ENCODE measurements at places on chromosomes 11 and 22. TPM values are rescaled to one million over a fixed set of nuclear protein-coding genes. Genes with fewer than 3 reads are reported as not detected.

- no peak for DNase-seq
Measured at GRCh38 chr11:118305726-118306125, 1.2 kb downstream of the CD3E start.

DNA sequence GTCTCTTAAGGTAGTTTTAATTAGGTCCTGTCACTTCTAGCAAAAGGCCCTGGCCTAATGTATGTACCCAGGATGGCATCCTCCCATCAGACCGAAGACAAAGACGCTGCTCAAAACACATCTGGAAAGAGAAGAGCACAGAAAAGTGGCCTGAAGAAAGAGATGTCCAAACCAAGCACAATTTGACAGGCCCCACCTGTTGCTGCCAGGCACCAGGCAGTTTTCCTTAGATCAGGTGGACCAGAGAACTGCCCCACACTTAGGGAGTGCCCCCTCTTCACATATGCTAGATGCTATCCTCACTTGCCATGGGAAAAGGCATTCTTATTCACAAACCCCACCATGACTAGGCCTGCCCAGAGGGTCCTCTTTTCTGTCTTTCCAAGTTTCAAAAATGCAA, 3.3 kb upstream of the HMGXB4 start:
- no peak for DNase-seq

DNA sequence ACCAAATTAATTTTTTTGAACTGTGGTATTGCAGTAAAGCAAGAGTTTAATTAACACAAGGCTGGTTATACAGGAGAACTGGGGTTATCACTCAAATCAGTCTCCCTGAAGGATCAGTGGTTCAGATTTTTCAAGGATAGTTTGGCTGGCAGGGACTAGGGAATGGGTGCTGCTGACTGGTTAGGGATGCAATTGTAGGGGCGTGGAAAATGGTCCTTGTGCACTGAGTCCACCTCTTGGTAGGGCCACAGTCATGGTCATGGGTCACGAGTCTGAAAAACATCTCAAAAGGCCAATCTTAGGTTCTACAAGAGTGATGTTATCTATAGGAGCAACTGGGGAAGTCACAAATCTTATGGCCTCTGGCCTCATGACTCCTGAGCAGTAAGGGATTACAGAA, 27.9 kb downstream of the MCHR1 start:
- DNase-seq = no peak

Gene NCR3LG1
- 10.5 TPM for total RNA-seq

Gene OR4D6
- total RNA-seq = not detected

DNA sequence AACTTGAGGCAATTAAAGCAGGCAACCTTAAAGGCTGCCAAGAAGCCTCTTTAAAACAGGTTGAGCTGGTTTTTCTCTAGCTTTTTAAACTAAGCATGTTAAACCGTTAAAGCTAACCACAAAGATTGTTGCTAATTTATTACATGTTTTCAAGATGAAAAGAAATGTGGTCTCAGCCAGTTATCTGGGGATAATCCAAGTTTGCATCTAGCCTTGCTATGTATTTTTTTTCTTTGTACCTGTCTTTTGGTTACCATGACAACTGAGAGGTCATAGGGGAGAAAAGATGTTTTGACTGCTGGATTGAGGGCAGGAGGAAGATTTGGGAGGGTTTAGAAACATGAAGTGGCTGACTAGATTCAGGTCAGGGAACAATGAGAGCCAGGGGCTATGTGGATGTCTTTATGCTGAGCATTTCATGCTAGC, 19.2 kb upstream of the PGM2L1 start:
- DNase-seq = no peak

DNA sequence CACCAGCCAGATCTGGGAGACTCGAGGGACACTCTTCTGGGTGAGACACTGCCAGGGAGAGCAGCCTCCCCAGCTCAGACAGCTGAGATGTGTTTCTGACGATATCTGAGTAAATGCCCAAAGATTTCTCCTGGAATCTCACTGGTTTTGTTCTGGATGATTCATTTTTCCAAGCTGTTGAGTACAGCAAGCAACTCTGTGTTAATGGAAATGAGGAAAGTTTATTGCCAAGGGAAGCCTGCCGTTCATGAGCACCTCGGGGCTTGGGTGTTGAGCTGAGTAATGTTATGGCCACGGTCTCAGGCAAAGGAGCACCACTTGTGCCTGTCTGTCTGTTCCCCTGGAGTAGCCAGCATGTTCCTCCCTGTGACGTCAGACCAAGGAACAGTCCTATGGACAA, 1132.4 kb downstream of the BRD1 start:
- no peak for DNase-seq

Gene ACTN3
- total RNA-seq = not detected

Gene OOSP2
- total RNA-seq = not detected

GRCh38 chr22:44274918-44275630, 37.7 kb downstream of the SHISAL1 start:
- no peak for DNase-seq

DNA sequence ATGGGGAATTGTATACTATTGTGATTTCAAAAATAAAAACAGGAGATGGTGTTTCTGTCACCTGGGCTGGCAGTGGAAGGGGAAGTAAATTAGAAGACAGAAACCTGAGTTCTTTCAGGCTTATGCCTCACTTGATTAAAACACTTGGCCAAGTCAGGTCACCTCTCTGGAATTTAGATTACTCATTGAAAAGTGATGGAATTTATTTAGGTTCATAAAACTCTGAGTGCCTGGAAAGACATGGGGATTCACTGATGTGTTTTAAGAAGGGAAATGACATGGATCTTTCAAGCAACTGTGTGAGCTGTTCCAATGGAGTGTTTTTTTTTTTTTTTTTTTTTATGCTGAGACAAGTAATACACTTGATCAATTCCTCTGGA, 400.1 kb downstream of the TMEM135 start:
- no peak for DNase-seq

DNA sequence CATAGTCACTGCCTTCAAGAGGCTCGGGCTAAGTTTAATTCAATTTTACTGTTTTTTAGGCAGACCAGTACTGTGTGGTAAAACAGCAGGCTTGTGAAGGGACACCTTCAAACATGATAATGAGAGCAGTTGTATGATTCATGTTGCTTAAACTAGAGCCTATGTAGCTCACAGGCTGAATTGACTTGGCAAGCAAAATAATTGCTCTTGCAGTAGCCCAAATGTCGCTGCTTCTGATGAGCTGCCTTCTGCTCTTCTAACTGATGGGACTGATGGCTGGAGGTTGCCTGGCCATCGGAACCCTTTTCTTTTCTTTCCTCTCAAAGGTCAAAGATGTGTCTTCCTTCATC, 137.6 kb downstream of the MAML2 start:
- no peak for DNase-seq

Gene GAS2L1
- total RNA-seq = 81.0 TPM

GRCh38 chr22:28051787-28052356, 132.8 kb upstream of the PITPNB start:
- peak; percentile 67 for DNase-seq

GRCh38 chr22:36481393-36482168, at the start of gene TXN2:
TXN2 (minus strand) TSS chr22:36481640; CDS start chr22:36480837, 803 bp downstream.
- peak; percentile 97 for DNase-seq

Gene OR4C15
- total RNA-seq = not detected

GRCh38 chr11:72162891-72163492, 27.5 kb downstream of the FOLR3 start:
- no peak for DNase-seq

GRCh38 chr11:73907191-73907590, 30.4 kb downstream of the PAAF1 start:
- DNase-seq = no peak

DNA sequence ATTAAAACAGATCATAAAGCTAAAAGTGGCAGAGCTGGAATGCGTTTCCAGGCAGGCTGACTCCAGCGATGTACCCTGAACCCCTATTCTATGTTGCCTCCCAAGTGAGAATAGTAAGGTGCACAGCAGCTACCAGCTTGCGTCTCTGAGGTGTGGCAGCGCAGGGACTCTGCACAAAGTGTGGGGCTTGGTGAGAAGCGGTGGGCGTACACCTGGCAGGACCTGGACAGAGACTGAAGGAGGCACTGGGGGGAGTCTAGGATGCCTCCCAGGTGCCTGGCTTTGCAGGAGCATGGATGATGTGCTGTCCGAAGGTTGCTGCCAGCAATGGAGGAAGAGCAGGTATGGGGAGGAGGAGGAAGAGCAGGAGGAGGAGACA, 42.9 kb downstream of the AMPD3 start:
- no peak for DNase-seq

DNA sequence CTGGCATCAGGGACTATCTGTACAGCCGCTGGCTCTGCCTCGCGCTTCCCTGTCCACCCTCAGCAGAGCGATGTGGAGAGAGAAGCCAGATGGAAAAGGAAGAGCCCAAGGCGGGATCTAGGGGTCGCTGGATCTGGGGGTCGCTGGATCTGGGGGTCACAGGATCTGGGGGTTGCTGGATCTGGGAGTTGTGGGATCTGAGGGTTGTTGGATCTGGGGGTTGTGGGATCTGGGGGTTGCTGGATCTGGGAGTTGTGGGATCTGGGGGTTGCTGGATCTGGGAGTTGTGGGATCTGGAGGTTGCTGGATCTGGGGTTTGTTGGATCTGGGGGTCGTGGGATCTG, 2.0 kb upstream of the MS4A10 start:
- no peak for DNase-seq

DNA sequence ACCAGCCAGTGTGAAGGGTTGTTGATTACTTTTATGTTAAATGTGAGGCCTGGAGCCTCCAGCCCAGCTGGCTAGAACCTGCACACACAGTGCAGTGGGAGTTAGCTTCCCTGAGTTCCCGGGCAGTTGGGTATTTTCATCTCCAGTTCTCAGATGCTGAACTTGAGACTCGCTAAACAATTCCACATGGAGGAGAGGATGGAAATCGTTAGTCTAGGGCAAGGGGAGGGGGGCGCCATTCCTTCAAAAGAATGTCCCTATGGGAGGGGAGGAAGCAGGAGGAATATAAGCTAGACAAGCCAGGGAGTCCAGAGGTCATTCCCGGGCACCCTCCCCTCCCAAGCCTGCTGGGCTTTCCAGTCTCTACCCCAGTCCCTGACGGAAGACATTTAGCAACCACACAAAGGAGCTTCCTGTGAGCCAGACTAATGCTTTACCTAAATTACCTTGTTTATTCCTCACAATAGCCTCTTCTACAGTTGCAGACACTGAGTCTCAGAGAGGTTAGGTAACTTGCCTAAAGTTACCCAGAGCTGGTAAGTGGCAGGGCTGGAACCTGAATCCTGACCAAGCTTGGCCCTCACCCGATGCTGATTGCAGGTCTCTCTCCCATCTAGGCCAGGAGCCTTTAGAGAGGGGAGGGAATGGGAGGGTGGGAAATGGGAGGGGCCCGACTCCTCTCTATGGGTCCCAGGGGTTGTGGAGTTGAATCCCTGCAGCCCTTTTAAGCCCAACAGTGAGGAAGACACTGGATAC, 1.9 kb upstream of the TSKU start:
- DNase-seq = peak; percentile 75

GRCh38 chr22:19062139-19062942, 59.9 kb downstream of the DGCR2 start:
- no peak for DNase-seq

DNA sequence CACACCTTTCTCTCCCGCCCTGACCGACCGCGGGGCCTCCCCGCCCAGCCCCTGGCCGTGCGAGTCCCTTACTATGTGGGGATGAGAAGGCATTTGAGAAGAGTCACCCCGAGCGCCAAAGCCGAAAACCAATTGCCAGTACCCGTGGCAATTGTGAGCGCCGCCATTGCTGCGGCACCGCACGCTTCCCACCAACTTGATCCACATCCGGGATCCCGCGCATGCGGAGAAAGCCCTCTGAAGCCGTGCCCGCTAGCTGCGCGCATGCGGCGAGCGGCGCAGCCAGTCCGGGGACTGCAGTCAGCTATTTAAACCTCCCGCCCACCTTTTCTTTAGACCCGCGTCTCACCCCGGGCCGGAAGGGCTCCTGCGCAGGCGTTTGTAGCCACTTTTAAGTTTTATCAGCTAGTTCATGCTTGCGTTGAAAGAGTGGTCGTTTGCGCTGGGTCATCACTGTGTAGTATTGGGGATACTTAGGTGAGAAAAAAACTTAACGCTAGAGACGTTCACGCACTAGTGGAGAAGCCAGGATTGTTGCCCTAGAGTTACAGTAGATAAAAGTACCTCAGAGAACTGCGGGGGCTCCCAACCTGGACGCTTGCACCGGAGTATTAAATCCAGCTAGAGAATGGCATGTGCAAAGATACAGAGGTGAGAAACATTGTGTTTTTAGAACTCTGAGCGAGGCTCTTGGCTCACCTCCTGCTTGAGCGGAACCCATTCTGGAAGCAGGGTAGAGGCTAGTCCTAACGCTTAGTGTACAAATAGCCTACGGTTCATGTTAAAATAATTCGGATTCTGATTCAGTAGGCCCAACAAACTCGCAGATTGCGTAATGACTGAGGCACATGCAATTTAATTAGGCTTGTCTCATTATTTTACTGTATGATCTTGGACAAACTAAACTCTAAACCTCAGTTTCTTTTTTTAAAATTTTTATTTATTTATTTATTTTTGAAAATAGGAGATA, at the start of gene ALG8:
TSS of gene ALG8 (minus strand) at position 205 of the 970 bp plus-strand sequence. CDS start at position 167, 38 bp downstream.
- peak; percentile 97 for DNase-seq

DNA sequence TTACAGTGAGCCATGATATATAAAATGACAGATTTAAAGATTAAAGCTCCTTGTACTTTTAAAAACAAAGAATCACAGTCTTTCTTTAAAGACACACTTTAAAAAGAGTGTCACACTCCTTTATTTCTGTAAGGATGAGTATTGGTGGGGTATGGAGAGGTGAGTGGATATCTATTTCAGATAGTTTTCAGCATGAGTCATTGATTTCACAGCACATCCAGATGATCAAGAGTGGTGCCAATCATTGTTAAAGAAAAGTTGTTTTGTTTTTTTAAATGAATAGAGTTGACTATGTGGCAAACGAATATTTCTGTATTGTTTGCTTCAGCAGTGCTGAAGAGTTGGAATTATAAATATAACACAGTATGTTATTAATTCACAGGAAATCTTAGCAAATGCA, 52.5 kb downstream of the FAR1 start:
- DNase-seq = no peak

Gene GLYATL1
- total RNA-seq = not detected

GRCh38 chr22:21582801-21583740, 15.6 kb downstream of the UBE2L3 start:
- DNase-seq = no peak

Gene HTR3A
- total RNA-seq = not detected

GRCh38 chr11:2222451-2222850, 47.9 kb downstream of the ASCL2 start:
- DNase-seq = no peak

DNA sequence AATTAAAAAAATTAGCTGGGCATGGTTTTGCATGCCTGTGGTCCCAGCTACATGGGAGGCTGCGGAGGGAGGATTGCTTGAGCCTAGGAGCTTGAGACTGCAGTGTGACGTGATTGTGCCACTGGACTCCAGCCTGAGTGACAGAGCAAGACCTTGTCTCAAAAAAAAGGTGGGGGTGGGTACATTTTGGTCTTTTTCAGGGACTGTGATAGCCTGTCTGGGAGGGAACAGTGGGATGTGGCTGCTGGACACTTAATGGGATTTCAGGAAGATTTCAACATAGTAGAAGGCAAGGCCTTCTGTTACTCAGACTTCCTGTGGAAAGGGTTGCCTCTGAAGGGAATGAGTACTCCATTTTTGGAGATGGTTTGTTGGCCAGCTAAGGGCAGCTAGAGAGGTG, 40.6 kb downstream of the RELT start:
- DNase-seq = no peak

- DNase-seq = no peak
Measured at GRCh38 chr11:43797337-43797736, 83.3 kb upstream of the ALKBH3 start.

GRCh38 chr11:70755410-70756158, 357.3 kb downstream of the CTTN start:
- DNase-seq = peak; percentile 77

Gene OR52H1
- not detected for total RNA-seq

Gene PHRF1
- total RNA-seq = 56.7 TPM

All from transverse colon (tissue), 4 donors.